ENCODE measurements at places on chromosomes 16 and 17.

DNA sequence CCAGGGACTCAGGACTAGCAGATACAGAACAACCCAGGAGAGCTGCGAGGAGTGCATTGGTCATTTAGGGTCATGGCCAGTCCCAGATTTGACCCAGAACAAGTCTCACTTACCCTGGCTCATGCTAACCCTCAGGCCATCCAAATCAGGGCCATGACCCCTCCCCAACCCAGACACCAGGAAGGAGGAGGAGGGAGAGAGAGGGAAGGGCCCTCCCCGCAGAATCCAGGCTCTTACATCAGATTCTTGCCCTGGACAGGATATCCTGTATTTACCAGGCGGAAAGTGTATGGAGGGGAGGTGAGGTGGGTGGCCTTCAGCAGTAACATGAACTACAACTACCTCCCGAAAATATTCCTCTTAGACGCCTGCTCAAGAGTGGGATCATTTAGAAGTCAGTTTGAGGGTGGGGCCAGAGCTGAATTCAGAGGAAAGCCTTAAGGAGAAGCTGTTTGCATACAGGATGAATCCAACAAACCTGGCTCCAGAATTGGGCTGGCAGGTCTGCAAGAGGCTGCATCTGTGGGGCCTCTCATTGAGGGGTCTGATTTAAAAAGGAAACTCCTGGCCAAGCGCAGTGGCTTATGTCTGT is 2.1 kb downstream of the VAT1 start:
- DNase-seq, result no peak

DNA sequence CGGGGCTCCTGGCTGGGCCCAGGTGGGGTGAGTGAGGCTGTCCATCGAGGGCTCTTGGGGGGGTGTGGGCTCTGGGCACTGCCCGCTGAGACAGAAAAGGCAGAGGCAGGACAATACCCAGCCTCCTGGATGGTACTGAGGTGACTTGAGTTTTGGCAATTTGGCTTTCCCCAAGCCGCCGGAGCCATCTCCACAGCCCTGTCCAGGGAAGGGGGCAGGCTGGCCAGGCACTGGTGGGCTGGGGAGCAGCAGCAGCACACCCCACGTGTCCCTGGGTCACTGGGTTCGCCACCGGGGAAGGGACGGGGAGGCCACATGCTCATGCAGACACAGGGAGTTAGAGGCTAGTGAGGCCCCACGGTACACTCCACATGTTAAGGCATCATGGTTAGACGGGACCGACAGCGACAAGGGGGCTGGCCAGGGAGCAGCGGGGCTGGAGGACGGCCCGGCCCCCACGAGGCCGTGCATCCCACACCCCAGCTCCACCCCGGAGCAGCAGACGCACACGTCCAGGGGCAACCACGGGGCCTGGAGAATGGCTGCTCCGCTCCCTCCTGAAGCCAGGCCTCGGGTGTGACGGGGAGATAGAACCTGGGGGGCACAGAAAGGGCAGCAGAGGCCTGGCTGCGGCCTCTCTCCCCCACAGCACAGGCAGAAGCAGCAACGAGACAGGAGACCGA is 3.0 kb downstream of the ARHGDIA start:
- DNase-seq, result no peak

GRCh38 chr17:61335105-61335844 is 64.4 kb upstream of the TBX2 start:
- DNase-seq, result no peak

DNA sequence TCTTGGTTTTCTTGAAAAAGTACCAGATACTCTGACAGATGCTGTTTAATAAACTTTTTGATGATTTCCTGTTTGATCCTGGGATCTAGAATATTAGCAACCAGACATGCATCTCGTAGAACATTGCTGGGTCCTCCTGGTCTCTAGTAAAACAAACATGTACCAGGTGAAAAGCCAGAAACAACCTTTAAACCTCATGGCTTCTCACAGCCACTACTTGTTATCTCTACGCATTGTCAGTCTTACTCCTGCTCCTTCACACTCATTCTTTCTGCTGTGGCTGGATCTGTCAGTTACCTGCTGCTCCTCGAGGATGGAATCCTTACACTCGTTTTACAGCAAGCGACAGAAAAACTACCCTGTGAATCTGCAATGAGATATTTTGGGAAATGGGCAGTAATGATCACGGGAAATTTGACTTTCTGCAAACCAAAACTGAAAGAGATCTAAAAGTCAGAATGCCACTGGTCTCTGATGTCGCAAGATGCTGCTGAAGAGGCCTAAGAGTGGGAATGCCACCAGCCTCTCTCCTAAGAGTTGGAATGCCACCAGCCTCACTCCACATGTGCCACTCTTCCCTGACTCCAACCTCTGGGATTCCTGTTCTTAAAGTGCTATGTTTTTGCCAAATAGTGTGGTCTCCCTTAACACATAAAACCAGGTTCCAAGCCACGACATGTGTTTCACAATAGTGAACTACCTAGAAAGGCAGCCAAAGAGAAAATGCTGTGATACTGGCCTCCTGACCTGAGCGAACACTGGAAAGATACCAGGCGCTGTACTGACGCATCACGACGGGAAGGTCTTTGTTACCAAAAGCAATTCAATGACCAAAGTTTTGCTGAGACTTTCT is 86.3 kb downstream of the VPS53 start:
- no peak for DNase-seq

GRCh38 chr17:42294469-42295398 is 6.4 kb downstream of the STAT5A start:
- DNase-seq, result no peak

GRCh38 chr16:48479955-48480354 is 94.7 kb upstream of the SIAH1 start:
- no peak for DNase-seq

GRCh38 chr16:86604436-86605193 is 26.3 kb downstream of the FOXL1 start:
- DNase-seq, result no peak
